ENCODE measurements at places on chromosomes 12 and 14. TPM values are rescaled to one million over a fixed set of nuclear protein-coding genes. Genes with fewer than 3 reads are reported as not detected.
A peak's percentile ranks its signal among the peaks of the same experiment; 100 is the strongest.

DNA sequence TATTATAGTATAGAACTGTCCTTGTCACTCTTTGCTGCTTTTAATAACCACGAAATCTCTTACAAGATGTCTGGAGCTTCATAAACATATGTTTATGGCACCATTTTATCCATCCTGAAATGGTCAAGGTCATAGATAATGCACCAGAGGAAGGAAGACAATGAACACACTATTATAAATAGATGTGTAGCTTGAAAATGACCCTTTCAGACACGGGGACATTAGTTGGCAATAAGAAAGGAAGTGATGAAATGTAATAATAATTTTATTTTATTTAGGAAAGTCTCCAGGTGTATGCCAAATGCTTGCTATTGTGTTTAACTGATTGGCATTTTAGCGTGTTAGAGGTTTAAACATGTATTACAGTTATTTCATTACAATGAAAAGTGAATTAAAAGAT lies 36.8 kb upstream of the SLC38A2 start:
- no peak for DNase-seq

- no peak for DNase-seq
Measured at GRCh38 chr12:52022841-52023181, 16.1 kb downstream of the TAMALIN start.

GRCh38 chr12:52396656-52397055 lies 9.5 kb downstream of the KRT82 start:
- no peak for DNase-seq

GRCh38 chr12:51434305-51434704 lies 9.7 kb downstream of the SLC4A8 start:
- DNase-seq = no peak

DNA sequence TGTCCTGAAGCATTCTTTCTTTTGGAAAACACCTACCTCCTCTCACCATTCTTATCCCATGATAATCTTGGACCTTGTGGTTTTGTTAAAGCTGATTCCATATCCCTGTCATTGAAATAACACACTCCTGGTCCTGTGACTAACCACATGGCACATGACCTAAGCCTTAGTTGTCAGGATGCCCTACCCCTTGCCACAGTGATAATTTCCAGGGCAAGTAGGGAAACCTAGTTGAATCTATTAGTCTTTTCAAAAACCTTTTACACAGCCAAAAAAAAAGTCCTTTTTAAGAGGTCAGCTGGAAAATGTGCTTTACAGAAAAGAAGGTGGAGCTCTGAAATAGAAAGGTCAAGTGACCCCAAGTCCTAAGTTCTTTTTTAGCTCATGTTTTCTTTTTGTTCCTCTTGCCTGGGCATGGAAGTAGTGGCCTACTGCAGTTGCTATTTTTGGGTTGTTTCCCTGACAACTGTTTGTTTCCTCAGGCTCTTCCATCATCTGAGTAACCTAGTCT lies 608.4 kb downstream of the LRFN5 start:
- peak; percentile 92 for DNase-seq

- no peak for DNase-seq
Measured at GRCh38 chr14:26032348-26032747, 565.5 kb downstream of the NOVA1 start.

- DNase-seq = no peak
Measured at GRCh38 chr12:123712780-123713319, 697 bp downstream of the ATP6V0A2 start.

DNA sequence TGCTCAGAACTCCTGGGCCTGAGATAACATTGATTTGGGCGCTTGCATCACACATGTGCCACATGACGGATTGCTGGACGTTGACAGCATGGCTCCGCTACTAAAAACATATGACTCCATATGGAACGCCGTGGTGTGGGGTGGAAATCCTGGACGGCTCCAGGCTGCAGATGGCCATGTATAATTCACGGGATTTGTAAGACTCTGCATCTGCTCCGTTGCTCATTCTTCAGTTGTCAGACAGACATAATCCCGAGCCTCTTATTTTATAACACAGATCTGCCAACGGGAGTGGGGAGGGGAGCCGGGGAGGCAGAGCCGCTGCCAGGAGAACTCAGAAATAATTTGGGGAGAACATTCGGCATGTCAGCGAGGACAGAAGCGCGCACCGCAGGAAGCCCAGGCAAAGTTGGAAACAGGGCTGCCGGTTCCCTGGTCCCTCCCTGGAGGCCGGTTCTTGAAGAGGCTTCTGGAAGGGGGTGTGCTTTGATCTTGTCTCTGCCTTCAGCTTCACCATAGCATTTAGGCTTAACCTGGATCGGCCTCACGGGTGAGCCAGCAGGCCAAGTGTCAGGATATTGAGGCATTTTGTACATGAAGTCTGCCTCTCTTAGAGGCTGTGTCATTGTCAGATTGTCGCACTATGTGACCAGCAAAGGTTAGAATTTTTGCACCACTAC lies 45.8 kb upstream of the MYL2 start:
- DNase-seq = no peak

The KRT79 gene
- total RNA-seq = not detected

The KITLG gene
- 29.3 TPM for total RNA-seq

Measured in myocyte (in vitro differentiated cells).